ENCODE measurements at places on chromosomes 6 and 20.

GRCh38 chr6:113464960-113465359, 392.2 kb upstream of the MARCKS start:
- peak; percentile 80 for DNase-seq

DNA sequence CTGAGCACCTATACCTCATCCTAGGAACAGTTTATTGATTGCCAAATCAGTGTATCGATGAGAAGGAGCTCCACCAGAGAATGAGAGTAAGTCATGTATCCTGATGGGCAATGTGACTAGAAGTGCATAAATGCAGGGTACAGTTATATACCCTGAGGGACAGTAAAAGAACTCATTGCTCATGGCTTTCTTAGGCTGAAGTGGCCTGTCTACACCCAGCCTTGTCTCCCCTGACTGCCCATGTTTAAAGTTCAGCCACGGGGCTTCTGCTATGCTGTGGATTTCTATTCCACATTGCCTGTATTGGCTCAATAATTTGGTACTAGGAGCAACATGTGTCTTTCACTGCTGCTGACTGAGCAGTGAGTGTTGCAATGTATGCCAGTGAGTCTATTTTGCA, 400.4 kb upstream of the IMPG1 start:
- DNase-seq = no peak

DNA sequence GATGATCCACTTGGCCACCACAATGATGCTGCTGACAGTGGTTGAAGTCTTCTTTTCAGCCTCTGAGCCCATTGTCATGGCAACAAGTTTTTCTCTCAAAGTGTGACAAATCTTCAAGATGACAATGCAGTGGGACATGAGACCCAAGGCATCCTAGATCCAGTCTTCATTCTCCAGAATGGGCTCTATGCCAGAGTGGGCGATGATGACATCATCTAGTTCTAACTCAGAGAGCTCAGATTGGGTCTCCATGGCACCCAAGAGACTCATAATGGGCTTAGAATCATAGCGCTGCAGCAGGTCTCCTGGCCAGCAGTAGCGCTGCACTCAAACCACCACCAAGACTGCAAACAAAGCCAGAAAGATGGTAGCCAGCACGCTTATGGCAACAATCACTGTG, 973.6 kb downstream of the EYS start:
- DNase-seq = no peak

GRCh38 chr20:25221592-25222460, 26.1 kb upstream of the PYGB start:
- no peak for DNase-seq

GRCh38 chr6:23329086-23329485, 759.7 kb downstream of the HDGFL1 start:
- DNase-seq = no peak

GRCh38 chr6:167811040-167811439, 15.7 kb upstream of the AFDN start:
- no peak for DNase-seq

GRCh38 chr6:108606250-108606690, 45.6 kb downstream of the FOXO3 start:
- DNase-seq = no peak

DNA sequence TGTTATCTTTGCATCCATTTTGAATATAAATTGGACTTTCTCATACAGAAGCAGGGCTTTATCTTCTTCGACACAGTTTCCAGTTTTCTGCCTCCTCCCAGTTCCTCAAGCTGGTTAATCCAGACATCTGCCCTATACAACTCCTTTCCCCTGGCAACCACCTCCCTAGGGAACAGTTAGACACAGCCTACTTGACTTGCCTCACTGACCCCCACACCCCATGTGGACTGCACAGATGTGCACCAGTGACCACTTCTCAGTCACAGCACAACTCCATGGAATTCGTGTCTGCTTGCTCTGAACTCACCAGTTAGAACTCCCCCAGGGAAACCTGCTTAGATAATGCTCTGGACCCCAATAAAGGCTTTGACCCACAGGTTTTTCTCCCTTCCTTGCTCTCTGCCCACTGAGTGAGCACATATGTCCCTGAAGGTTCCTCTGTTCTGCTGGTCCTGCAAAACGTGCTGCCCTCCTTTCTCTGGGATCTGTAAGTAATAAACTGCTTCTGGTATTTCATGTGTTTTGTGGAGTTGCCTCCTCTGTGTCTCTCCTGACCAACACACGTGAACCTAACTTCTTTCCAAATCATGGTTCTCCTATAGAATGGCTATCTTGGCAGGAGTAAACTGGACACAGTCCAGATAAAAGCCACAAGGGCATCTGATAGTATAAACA, 351.2 kb downstream of the CD83 start:
- DNase-seq = no peak

- DNase-seq = no peak
Measured at GRCh38 chr6:1659816-1660215, 50.1 kb downstream of the FOXC1 start.

- DNase-seq = no peak
Measured at GRCh38 chr6:51841626-51842025, 245.8 kb downstream of the PKHD1 start.

- no peak for DNase-seq
Measured at GRCh38 chr20:20371681-20372080, 3.8 kb downstream of the INSM1 start.

- DNase-seq = peak; percentile 86
Measured at GRCh38 chr6:15879371-15880261, 216.8 kb upstream of the DTNBP1 start.

GRCh38 chr6:44064089-44064947, 62.9 kb downstream of the MRPL14 start:
- DNase-seq = peak; percentile 97

DNA sequence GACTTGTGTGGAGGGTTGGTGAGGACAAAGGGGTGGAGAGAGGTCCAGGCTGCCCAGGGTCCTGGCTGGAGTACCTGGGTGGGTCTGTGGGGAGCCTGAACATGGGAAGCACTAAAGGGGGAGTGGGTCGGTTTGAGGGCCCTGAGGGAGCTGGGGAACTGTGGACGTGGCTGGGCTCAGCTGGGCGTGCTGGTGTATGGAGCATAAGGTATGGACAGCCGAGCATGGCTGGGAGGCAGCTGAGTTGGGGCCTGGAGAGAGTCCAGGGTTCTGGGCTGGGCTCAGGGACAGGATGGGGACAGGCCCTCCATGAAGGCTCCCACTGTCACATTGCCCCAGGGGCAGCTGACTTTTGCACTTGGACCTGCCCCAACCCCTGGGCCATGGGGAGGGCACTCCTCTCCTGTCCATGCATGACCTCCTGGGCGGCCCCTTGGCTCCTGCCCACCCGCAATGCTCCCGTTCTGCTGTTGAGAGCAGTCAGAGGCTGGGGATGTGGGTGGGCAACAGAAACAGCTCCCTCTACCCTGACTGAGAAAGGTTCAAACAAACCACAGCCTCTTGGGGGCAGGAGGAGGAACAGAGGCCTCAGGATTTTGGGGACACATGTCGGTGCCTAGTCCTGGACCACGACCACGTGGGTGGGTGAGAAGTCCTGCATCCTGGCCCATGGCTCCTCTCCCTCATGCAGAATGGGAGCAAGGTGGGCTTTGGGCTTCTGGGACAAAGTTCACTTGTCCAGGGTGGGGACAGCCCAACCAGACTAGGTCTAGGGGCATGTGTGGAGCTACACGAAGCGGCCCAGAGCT, 4.5 kb downstream of the C20orf204 start:
- DNase-seq = no peak

GRCh38 chr6:32666420-32667300, at the start of gene HLA-DQB1:
TSS of gene HLA-DQB1 (minus strand) at chr6:32666657. CDS start at chr6:32666607, 50 bp downstream.
- peak; percentile 46 for DNase-seq

- DNase-seq = no peak
Measured at GRCh38 chr6:45737331-45738056, 278.2 kb downstream of the CLIC5 start.

- DNase-seq = peak; percentile 50
Measured at GRCh38 chr20:40431611-40432010, 257.4 kb downstream of the MAFB start.

DNA sequence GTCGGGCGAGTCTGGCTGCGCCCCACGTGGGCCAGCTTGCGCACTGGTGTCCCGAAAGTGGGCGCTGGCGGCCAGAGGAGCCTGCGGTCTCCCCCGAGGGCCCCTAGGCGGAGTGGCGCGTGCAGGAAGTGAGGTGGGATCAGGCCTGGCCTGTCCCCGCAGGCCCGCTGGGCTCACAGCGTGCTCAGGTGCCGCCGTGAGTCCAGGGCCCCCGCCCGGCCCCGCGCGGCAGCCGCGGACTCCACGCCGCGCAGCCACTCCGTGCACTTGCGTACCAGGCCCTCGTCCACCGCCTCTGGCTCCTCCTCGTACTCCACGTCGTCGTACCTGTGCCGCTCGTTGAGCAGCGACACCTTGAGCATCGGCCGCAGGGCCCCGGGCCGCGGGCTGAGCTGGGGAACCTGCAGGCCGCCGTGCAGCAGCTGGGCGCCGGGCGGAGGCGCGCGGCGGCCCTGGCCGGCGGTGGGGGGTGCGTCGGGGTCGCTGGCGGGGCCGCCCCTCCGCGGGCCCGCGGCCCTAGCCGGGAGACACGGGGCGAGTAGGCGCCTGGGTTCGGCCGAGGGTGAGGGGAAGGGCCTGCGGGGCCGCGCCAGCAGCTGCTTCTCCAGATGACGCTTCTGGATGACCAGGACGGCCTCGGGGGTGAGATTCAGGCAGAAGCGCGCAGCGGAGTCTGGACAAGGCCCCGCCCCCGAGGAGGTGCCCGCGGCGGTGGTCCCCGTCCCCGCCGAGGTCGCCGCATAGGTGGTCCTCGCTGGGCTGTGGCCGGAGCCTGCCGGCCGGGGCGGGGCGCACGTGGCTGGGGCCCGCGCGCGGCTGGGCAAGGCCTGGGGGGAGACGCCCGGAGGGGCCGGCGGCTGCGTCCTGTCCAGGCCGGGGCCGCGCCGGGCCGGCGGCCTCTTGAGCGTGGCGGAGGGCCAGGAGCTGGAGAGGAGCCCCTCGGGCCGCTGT, 835 bp downstream of the PRR18 start:
- peak; percentile 39 for DNase-seq

DNA sequence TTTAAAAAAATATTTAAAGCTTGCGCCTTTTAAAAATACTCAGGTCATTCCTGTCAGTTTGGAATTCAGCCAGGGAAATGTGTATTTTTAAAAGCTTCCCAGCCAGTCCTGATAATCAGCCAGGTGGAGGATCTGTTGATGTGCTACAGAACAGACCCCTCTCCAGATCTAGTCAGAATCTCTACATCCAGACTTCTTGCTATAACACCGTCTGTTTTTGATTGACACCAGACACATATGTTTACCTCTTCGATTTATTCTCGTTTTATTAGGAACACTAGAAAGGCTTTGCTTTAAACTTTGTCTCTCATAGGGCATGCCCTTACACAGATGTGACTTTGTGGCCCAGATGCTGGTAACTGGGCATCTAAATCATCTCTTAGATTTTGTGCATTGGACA, 11.7 kb downstream of the PARD6B start:
- no peak for DNase-seq

- no peak for DNase-seq
Measured at GRCh38 chr20:46357030-46357514, 48.8 kb upstream of the CDH22 start.

GRCh38 chr20:38372806-38373205, 26.5 kb downstream of the LBP start:
- no peak for DNase-seq

DNA sequence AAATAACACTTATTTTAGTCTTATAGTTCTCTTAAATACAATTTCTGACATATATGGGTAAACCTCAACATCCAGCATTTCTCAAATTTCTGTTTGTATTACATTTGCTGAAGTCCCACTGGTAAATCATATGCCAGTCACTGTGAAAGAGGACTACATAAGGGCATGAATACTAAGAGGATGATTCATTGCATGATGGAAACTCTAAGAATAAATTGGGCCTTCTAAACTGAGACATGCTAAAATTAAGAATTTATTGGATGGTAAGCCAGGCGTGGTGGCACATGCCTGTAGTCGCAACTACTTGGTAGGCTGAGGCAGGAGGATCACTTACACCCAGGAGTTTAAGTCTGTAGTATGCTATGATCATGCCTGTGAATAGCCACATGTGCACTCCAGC, 12.1 kb downstream of the DEFB123 start:
- peak; percentile 14 for DNase-seq

DNA sequence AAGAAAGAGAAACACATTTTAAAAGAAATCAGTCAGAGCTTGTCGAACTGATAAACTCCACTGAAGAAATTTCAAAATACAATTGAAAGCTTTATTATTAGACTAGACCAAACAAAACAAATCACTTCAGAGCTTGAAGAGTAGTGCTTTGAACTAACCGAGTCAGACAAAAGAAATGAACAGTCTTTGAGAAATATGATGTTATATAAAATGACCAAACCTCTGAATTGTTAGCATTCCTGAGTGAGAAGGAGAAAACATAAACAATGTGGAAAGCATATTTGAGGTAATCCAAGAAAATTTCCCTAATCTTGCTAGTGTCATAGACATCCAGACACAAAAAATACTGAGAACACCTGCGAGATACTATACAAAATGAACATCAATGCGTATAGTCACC, 13.2 kb upstream of the CST4 start:
- no peak for DNase-seq

DNA sequence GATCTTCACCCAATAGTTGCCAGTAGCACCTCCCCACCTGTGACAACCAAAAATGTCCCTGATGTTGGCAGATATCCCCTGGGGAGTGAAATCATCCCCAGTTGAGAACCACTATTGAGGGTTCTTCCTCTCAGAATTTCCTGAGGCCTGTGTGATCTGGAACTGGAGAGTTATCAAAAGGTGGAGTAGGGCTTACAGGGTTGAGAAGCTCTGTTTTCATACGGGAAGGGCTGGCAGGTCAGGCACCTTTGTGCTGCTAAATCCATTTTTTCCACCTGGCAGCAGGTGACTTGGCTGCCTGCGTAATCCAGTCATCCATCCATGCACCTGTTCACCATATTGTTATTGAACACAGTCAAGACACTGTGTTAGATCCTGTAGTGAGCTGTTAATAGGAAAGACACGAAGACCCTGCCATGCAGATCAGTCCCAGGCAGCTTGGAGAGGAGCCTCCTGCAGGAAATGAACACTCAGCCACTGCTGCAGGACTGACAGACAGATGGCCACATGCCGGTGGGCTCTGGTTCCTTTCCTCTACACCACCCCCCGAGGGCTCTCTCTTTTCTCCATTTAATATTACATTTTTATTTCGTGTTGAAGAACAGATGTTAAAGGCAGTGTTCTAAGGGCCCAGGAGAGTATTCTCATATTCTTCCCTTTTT, 5.4 kb downstream of the DUSP22 start:
- DNase-seq = no peak

DNA sequence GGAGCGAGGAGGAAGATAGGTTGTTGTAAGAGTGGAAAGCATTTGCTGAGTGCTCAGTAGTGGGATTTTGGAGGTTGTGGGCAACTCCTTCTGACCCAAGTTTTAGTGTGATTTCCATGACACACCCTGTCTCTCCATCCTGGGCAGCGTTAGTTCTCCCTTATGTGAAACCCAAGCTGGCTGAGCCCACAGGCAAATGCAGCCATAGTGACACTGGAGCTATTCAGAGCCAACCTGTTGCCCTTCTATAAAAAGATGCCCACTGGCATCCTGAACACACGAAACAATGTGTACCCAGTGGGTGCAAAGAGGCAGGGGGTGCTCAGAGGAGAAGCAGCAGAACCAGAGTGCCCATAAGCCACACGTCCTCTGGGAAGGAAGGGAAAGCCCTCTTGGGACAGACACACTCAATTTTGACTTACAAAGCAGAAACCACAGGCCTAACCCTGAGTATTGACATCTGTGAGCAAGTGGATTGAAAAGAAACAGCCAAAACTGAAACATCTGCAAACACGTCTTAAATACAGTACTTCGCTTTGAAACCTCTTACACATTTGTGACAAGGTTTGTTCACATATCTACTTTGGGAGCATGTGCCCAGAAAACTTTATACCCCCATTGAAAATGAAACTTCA, 54.6 kb downstream of the BPIFB1 start:
- no peak for DNase-seq
